Mesothelial cell of epicardium (in vitro differentiated cells): ENCODE measurements at places on chromosomes 3 and 15. TPM values are rescaled to one million over a fixed set of nuclear protein-coding genes. Genes with fewer than 3 reads are reported as not detected.
A peak's percentile ranks its signal among the peaks of the same experiment; 100 is the strongest.

The CYP11A1 gene
- total RNA-seq: 5.2 to 7.0 TPM (median 5.3 TPM) in 3 replicates

DNA sequence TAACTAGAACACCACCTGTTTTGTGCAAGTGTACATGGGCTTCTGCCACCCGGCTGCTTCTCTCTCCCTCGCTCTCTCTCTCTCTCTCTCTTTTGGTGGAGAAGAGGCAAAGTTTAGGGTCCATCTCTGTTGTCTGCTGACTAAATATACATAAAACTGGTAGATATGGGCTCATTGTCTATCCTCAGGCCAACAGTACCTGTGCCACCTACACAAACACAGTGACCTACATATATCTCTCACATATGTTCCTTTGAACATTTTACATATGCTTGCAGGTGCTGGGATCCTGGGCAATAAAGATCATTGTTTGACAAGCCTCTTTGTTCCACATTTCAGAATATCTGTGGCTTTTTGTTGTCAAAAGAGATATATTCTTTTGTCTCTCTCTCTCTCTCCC lies 256.3 kb upstream of the KCNH8 start:
- DNase-seq: no peak

- DNase-seq: no peak
Observed at GRCh38 chr3:29100292-29100691, 180.6 kb upstream of the RBMS3 start.

The XIRP1 gene
- not detected in 3 replicates for total RNA-seq

GRCh38 chr3:141352262-141352984 lies 15.9 kb upstream of the ZBTB38 start:
- DNase-seq: no peak

DNA sequence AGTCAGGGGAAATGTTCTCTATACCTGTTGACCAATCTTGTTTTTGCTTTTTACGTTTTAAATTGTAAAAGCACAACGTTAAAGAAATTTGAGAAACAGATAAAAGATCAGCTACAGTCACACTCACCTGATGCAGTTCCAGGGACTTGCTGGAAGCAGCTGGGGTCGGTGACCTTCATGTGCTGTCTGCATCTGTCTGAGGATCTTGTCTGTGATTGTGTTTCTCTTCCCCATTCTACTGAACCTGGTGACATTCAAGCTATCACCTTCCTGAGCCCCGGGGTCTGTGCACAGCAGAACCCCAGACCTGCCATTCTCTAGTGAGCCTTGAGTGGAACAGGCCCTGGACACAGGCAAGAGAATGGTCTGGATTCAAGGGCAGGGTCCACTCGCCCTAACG lies 66.4 kb upstream of the SIAH2 start:
- DNase-seq: no peak

The PCSK6 gene
- 3.7 to 4.5 TPM (median 3.7 TPM) in 3 replicates for total RNA-seq

The XRN1 gene
- total RNA-seq: 46.7 to 56.9 TPM (median 47.9 TPM) in 3 replicates

DNA sequence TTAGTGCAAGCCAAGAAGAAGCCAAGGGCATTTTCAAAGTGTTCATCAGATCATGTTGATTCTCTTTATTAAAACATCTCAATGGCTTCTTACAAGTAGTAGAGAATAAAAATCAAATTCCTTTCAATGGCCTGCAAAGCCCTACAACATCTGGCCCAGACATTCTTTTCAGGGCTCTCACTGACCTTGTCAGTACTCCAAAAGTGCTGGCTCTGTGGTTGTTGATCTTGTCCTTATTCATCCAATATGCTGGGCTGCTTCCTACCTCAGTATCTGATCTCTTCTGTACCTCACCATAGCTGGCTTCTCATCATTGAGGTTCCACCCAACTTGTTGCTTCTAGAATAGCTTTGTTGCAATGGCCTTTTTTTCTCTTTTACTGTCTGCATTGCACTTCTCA lies 74.0 kb upstream of the SAMMSON start:
- DNase-seq: no peak

The OXNAD1 gene
- total RNA-seq: 10.6 to 13.2 TPM (median 12.3 TPM) in 3 replicates

The H1-8 gene
- total RNA-seq: not detected in 3 replicates

DNA sequence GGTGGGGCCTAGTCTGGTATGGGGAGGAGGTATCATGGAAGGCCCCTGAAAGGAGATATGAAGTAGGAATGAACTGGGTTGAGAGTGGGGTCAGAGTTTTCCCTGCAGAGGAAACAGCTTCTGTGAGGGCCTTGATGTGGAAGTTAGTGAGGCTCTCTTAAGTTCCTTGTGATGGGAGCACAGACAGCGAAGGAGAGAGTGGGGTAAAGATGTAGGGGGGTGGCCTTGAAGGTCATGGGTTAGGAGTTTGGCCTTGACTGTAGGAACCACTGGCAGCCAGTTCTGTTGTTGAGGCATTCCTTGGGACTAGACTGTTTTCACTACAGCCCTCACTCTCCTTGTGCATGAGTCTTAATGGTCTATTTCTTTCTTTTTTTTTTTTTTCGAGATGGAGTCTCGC lies 77.8 kb upstream of the NMNAT3 start:
- DNase-seq: no peak

The TRANK1 gene
- 68.3 to 80.4 TPM (median 76.8 TPM) in 3 replicates for total RNA-seq

GRCh38 chr3:14791343-14791945 lies 27.3 kb upstream of the FGD5 start:
- peak; percentile 72 for DNase-seq
